Activated T-cell treated with anti-CD3 and anti-CD28 coated beads, Interleukin-2, amount 50 U/mL, for 48 hours (primary cell): ENCODE measurements at places on chromosomes 1 and 21.

GRCh38 chr1:6086762-6087376 is 41.2 kb downstream of the KCNAB2 start:
- DNase-seq: no peak

GRCh38 chr1:54124472-54124871 is 28.3 kb downstream of the CDCP2 start:
- DNase-seq: no peak

DNA sequence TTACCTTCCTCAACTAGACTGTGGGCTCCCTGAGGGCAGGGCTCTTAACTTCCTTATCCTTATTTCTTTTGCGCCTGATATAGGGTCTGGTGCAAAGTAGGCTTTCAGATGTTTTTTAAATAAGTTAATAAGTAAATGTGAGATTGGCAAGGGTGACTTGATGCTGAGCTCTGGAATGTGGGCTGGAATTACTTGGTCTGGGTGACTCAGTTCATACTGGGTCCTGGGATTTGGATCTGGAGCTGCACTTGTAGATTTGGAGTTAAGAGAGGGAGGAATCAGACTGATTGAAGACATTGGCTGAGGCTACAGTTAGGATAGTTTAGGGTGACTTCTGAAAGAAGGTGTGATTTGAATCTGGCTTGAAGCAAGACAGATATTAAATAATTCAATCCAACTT is 190.9 kb downstream of the GIPC2 start:
- no peak for DNase-seq

DNA sequence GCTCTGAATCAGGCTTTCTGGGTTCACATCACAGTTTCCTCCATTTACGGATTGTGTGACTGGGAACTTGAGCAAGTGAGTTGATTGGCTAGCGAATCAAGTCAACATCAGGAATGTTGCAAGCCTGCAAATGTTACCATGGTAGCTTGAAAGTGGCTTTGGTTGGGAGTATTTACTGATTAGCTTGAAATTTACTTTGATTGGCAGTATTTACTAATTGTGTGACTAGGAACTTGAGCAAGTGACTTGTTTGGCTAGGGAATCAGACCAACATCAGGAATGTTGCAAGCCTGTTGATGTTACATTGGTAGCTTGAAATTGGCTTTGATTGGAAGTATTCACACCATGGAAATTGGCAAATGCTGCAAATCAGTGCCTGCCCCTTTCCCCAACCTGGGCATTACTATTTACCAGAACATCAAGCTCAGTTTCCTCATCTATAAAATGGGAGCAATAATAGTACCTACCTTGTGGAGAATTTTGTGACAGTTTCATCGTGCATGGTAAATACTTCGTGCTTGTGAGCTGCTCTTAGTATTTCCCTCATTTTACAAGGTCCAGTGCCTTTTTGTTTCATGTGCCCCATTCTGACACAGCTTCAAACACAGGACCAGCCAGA is 23.1 kb upstream of the B3GALNT2 start:
- DNase-seq: no peak
